T-helper 17 cell (primary cell): ENCODE measurements at places on chromosomes 12 and 14. TPM values are rescaled to one million over a fixed set of nuclear protein-coding genes. Genes with fewer than 3 reads are reported as not detected.

GRCh38 chr14:103890821-103891666 is 37.2 kb upstream of the TDRD9 start:
- no peaks in the 10 kb centered on the region for H3K27me3 ChIP-seq
- no peak overlapping the region for H3K27ac ChIP-seq
- H3K4me1 ChIP-seq, result no peaks in the 10 kb centered on the region
- no peak for DNase-seq

DNA sequence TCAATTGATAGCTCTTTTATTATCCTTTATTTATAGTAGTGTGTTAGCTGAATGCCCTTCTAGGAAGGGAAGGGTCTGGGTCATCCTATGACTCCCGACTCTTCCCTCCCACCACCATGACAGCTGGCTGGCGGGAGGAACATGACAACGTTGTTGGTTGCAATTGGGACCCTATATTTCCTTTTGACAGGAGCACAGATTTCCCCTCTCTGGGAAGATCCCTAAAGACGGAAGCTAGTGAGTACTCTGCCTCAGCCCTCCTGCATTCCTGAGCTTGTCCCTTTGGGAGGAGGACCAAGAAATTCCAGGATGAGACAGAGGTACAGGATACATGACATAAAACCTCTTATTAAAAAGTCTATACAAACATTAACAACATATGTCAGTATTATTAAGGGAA is 485.4 kb downstream of the NAV3 start:
- H3K4me3 ChIP-seq, result no peak overlapping the region
- H3K36me3 ChIP-seq, result no peaks in the 10 kb centered on the region
- DNase-seq, result no peak

Gene GPR68
- total RNA-seq, result 12.4 TPM

Gene KRT77
- not detected for total RNA-seq

DNA sequence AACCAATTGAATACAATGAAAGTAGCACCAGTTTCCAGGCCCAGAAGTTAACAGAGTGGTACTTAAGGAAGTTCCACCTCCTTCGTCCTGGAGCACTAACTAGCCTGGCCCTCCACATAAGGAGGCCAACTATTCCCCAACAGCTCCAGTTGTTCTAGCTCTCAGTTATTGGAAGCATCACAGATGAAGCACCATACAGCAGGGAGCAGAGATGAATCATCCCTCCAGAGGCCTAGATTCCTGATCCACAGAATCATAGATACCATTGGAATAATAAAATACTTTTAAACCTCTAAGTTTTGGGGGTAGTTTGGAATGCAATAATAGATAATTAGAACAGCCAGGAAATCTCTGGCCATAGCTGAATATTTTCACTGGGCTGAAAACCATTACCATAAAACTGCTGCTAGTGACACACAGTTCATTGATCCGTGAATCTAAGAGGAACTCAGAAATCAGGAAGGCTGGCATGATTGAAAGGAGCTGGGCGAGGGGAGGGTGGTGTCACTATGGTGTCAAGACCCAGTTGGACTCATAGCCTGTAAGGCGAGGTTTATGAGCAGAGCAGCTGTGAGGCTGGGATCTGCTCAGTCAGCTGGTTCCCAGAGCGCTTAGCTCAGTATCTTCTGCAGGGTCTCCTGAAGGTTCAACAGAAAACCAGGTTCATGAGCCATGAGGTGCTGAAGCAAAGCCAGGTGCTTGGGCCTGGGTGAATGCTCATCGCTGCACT is 371.4 kb upstream of the TMTC1 start:
- DNase-seq, result no peak
- no peak overlapping the region for H3K4me3 ChIP-seq
- no peak overlapping the region for H3K27ac ChIP-seq
- no peaks in the 10 kb centered on the region for H3K4me1 ChIP-seq
- H3K36me3 ChIP-seq, result no peaks in the 10 kb centered on the region

Gene LYSET
- total RNA-seq, result 6.3 TPM

DNA sequence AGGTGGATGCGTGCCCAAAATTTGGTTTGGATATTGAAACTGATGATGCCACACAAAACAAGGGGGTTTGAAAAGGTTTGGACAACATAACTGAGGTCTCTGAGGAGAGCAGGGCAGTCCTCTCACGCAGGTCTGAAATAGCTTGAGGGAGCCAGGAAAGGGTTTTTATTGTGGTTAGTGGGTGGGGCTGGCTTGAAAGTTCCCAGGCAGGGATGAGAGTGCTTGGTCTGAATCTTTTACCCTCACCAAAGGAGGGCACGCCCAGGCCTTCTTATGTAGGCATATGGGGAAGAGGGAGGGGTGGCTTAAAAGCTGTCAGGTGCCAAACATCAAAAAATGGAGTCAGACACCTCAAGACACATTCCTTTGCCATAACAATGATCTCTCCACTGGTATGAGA is 493.1 kb upstream of the CCDC196 start:
- H3K27ac ChIP-seq, result peak overlapping the region; percentile 89
- DNase-seq, result no peak
- H3K4me1 ChIP-seq, result peaks cover 14% of the 10 kb centered on the region
- peak overlapping the region; percentile 47 for H3K4me3 ChIP-seq
- no peaks in the 10 kb centered on the region for H3K27me3 ChIP-seq
- H3K36me3 ChIP-seq, result no peaks in the 10 kb centered on the region
